Effector memory CD4-positive, alpha-beta T cell (primary cell): ENCODE measurements at places on chromosomes 12 and 14.

DNA sequence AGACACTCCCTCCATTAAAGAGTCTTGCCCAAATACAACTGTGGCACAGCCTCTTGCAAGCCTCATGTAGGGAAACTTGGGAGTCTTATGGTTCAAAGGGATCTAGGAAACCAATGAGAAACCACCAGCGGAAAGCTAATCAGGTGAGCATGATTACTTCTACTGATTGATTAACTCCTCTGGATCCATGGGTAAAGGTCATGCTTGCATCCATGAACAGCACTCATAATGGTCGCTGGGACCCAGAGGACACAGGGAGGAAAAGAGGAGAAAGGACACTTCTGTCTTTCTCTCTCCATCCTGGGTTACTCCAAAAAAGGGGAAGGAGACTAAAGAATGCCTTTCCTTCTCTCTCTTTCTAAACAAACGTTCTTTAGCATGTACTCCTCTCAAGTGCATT is 1397.2 kb downstream of the LRFN5 start:
- no peak for DNase-seq

DNA sequence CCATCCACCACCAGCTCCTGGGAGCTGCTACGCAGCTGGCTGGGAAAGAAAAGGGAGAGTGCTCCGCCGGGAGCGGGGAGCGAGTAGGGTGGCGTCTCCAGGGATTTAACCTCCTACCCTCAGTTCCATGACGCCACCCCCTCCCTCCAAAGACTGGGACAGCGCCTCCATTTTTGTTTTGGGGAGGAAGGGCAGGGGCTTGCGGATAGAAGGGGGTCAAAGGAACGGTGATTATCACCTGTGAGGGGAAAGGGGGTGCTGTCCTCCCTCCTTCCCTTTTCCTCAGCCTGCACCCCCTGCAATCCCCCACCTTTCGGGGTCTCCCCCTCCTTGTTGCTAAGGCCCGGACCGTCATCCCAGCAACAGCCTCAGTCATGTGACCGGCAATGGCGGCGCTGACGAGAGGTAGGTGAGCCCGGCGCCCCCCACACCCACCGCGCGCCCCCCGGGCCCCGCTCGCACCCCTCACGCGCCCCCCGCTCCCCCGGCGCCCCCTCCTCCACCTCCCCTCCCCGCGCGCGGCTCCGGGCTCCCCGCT is at the start of gene DTX3:
TSS of gene DTX3 (plus strand) at position 371 of the 538 bp plus-strand sequence. CDS start 1,694 bp downstream, outside the sequence.
- no peak for DNase-seq

- DNase-seq, result no peak
These were observed 122.1 kb upstream of the ARHGAP5 start for GRCh38 chr14:31954991-31955390.

DNA sequence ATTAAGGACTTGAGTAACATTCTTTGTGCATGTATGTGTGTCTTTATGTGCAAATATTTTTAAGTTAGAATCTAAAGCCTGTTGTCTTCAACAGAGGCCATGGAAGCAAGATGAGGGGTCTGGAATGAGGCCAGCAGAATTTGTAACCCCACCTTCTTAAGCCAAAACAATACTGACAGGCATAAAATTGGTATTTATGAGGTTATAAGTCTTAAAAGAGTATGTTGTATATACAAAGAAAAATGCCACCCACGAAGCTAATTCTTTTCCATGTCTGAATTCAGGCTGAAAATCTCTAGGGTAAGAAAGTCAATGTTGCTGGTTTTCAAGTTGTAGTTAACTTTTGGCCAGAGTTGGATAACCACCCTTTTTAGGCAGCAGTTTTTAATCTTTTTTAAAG is 86.2 kb upstream of the TMTC1 start:
- no peak for DNase-seq

DNA sequence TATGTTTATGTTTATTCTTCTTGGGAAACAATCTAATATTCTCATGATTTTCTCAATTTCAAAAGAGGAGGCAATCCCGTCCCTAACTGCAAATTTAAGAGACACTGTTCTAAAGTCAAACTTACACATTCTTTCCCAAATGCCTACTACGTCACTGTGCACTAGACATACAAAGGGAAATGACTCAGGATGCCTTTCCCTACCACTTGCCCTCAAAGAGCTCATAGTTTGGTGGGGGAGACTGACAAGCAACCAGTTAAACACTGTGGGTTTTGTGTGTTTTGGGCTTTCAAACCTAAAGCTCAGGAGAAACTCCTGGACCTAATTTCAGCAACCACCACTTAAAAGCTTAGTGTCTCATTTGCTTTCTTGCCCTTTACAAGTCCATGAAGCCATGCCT is 58.4 kb downstream of the ATP2B1 start:
- DNase-seq, result no peak

- DNase-seq, result no peak
These were observed 136.5 kb upstream of the VRK1 start for GRCh38 chr14:96660667-96661066.

GRCh38 chr14:52538623-52539022 is 13.7 kb downstream of the TXNDC16 start:
- no peak for DNase-seq
